Ureter (tissue), 1 donor: ENCODE measurements at places on chromosomes 5 and 9. TPM values are rescaled to one million over a fixed set of nuclear protein-coding genes. Genes with fewer than 3 reads are reported as not detected.

Gene LCN1
- not detected for total RNA-seq

Gene CCDC192
- 1.2 TPM for total RNA-seq

Gene CDH9
- not detected for total RNA-seq

Gene SPEF2
- total RNA-seq, result 12.9 TPM

Gene FAT2
- 65.1 TPM for total RNA-seq

Gene INPP5E
- 13.5 TPM for total RNA-seq

Gene AP3S1
- total RNA-seq, result 59.0 TPM

Gene GGTA1
- total RNA-seq, result 2.0 TPM

Gene PCDHGA4
- total RNA-seq, result 4.2 TPM

Gene DIPK1B
- 6.6 TPM for total RNA-seq

Gene EGFLAM
- 3.7 TPM for total RNA-seq

Gene GFRA3
- 0.60 TPM for total RNA-seq
